ENCODE measurements at places on chromosomes 5 and 9.

GRCh38 chr5:7321724-7322123 lies 74.2 kb upstream of the ADCY2 start:
- no peak for DNase-seq

GRCh38 chr9:78510035-78510434 lies 213.1 kb downstream of the PSAT1 start:
- no peak for DNase-seq

DNA sequence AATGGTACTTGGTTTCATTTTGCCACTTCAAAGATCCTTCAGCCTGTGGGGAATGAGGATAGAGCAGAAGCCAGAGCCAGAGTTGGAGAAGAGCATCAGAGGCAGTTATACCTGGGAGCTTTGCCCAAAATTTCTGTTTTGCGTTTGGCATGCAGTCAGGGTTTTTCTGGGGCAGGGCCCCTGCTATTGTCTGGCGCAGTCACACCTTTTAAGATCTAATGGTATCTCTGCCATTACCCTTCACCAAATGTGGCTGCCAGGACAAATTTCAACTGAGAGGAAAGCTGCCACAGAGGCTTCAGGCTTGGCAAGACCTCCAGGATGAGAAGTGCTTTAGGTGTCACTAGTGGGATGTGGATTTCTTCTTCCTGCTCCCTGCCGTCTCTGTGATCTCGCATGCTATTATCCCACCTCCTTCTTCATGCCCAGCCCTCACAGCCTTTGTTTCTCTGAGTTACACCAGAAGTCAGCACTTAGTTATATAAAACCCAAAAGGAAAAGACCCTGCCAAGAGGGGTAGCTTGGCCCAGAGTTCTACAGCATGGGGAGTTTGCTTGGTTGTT lies 357.0 kb downstream of the TLE4 start:
- no peak for DNase-seq

- DNase-seq: peak; percentile 78
Observed at GRCh38 chr5:135139381-135140134, 105.5 kb upstream of the PITX1 start.

- no peak for DNase-seq
Observed at GRCh38 chr9:101650142-101650541, 55.4 kb upstream of the PPP3R2 start.

All from H54 (cell line).